Stimulated activated CD8-positive, alpha-beta memory T cell treated with anti-CD3 and anti-CD28 coated beads, Interleukin-15, amount 100 ng/mL, for 1 hour (primary cell): ENCODE measurements at places on chromosomes 5 and 9.

- no peak for DNase-seq
These were observed 278.1 kb downstream of the AOPEP start for GRCh38 chr9:95004411-95005277.

GRCh38 chr9:22229069-22229468, 217.6 kb upstream of the DMRTA1 start:
- DNase-seq, result no peak

GRCh38 chr5:17269201-17269600, 51.8 kb downstream of the BASP1 start:
- DNase-seq, result no peak

DNA sequence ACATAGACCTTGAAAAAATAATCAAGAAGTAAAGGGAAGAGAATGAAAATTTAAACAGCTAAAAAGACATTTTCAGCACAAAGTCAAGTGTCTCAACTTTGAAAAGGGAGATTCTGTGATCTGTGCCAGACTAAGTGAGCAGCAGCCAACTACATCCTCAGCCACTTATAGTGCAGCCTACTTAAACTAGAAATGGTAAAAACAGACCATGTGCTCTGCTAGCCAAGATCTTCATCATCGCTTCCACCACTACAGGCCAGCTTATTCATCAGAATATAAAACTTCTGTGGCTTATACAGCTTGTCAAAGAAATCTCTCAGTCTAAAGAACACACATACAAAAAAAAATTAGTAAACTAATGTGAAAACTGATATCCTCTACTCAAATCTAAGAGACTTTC, 63.5 kb downstream of the CEMIP2 start:
- no peak for DNase-seq

DNA sequence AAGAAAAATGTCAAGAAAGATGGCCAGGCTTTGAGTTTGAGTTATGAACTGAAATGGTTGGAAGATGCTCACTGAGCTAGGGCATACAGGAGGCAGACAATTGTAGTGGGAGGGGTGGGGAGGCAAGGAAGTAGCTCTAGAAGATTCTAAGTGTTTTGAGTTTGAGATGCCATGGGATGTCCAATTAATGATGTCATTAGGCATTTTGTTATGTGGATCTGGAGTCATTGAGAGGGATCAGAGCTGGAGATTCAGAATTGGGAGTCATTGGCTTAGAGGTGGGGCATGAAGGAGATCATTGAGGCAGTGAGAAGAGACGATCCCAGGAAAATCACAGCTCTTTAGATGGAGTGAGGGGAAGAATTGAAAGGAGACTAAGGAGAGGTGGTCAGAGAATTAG, 111.5 kb upstream of the ZNF618 start:
- DNase-seq, result no peak

- DNase-seq, result no peak
These were observed 2292.6 kb upstream of the C9orf72 start for GRCh38 chr9:29865764-29866313.

- no peak for DNase-seq
These were observed 634.2 kb downstream of the BNC2 start for GRCh38 chr9:16236311-16236710.

GRCh38 chr5:94810877-94811276, 192.4 kb downstream of the SLF1 start:
- no peak for DNase-seq

GRCh38 chr9:129125478-129125877, 14.3 kb downstream of the PTPA start:
- no peak for DNase-seq

GRCh38 chr5:178237431-178238312, 5.1 kb upstream of the PHYKPL start:
- no peak for DNase-seq
